ENCODE measurements at places on chromosomes 3 and 15.

DNA sequence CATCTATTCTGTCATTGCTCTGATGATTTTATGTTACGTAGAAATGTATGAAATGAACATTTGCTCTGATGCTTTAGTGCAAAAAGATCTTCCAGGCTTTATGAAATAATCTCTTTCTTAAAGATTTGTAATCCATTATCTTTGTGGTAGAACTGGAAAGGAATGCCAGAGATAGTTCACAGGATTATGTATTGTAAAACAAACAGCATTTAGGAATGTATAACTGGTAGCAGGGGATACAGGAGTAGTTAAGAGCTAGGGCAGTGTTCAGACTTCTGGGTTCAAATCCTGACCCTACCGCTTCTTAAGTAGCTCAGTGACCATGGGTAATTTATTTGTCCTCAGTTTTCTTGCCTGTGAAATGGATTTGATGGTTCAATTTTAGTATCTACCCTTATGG lies 429.8 kb upstream of the TPM1 start:
- no peak for DNase-seq

DNA sequence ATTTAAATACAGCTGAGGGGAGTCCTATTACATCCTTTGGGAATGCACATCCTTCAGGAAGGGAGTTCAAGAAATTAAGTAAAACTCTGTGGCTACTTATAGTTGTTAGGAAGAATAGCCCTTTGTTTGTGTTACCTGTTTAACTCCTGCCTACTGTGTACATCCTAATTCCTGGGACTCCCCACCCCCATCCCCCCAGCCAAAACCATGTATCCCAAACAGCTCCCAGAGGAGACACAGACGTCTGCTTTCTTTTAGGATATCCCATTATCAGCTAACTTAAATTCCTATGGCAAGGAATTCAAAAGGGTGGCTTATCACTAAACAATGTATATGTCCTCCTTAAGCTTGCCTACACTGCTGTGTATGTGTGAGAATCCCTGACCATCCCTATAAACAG lies 581.7 kb downstream of the DIPK2A start:
- no peak for DNase-seq

DNA sequence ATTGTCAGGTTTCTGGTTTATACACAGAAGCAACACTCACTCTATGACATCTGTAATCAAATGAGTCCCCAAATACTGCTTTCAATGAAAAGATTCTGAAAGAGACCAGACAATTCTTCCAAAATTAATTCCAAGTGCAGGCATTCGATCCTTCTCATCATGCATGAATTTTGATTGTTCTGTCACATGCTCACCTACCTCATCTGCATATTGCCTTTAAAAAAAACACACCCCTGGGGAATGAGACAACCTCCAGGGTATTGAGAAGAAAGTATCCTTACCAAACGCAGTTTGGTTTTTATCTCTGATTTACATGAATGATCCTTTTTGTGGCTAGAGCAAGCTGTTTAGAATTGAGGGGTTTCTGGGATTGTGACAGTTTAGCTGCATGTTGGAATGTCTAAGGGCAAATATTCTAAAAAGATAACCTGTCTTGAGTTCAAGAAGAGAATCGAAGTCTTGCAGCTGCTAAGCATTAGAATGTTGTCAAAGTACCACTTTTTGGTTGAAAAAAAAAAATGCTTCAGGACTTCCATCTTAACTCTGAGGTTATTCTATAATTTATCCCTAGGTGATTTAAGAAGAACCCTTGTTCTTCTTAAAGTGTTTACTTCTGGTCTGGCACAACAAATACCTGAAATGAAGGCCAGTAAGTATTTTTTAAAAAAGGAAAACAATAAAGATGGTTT lies 653.1 kb downstream of the RBMS3 start:
- no peak for DNase-seq

DNA sequence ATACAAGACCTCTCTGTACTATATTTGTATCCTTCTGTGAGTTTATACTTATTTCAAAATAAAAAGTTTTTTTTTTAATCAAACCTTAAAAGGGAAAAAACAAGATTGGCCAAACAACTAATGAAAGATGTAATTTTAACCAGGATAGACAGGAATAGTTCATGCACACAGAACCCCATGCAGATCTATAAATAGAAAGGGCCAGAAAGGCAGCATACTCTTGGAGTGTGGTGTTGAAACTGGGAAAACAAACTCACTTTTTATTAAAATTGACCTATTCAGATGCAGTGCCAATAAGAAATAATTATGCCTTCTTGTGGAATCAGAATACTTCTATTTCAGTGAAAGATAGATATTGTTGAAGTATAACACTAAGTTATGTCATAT lies 204.6 kb downstream of the PLCL2 start:
- DNase-seq = no peak

- no peak for DNase-seq
Observed at GRCh38 chr3:183094711-183095110, 4.6 kb downstream of the MCCC1 start.

DNA sequence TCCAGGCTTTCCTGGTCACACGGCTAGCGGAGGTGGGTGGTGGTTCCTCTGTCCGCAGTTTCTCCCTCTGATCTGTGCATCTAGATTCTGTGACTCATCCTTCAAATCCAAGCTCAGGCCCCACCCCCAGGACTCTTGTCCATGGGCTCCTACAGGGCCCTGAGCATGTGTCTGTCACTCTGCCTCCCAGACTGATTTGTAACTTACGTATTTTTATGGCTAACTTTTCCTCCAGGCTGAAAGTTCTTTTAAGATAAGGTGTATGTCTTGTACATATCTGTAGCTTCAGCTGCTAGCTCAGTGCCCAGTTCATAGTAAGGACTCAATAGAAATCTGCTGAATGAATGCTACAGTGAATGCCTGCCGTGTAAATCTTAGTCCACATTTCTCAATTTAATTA lies 8.0 kb downstream of the ESYT3 start:
- no peak for DNase-seq

DNA sequence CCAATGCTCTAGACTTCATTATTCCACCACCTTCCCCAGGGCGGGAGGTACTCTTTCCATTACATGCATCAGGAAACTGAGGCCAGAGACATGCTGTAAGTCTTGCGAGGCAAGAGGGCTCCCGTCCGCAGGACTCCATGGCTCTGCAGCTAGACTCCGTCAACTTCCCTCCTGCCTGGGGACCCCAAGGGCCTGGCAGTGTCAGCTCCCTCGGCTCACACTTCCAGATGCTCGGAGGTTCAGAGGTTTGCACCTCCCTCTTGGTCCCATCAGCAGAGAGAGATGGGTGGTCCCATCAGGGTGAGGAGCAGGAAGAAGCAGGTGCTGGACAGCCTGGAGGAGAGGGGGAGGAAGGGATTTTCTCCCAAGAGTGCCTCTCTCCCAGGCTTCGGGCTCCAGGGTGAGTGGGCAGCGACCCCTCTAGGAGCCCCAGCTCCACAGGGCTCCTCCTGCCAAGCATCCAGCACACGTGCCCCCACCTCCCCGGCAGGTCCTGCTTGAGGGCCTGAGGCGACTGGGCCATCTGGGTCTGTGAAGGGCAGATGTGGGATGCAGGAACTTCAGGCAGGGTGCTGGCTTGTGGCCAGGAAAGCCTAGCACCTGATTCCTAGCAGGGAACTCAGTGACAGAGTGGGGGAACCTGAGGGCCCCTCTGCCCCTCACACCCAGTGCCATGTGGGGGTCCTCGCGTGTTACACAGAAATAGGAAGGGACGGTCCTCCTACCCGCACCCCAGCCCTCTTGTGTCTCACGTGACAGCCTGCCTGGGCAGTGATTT lies 9.3 kb downstream of the PAK6 start:
- no peak for DNase-seq

DNA sequence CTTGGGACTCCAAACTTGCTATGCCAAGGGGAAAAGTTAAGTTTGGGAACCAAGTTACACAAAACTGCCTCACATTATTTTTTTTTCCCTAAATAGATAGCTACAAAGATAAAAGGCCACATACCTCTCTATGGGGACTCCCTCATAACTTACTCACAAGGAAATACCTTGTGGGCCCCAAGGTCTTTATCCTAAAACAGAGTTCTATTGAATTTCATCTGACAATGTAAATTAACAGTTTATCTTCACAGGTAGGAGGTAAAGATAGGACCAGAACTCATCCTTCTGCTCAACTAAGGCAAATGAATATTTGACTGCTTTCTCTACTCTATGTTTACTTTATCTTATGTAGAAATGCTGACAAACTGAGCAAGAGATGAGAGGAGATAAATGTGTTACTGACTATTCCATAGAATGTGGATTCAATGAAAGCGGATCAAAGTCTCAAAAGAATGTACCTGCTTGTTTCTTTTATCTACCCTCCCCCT lies 1278.0 kb downstream of the OTOL1 start:
- no peak for DNase-seq

GRCh38 chr3:126380011-126380768 lies 14.5 kb upstream of the CFAP100 start:
- DNase-seq = no peak

- DNase-seq = peak; percentile 88
Observed at GRCh38 chr15:89002281-89002761, 85.9 kb upstream of the ABHD2 start.

- DNase-seq = peak; percentile 48
Observed at GRCh38 chr15:94670438-94671034, 439.2 kb downstream of the MCTP2 start.

DNA sequence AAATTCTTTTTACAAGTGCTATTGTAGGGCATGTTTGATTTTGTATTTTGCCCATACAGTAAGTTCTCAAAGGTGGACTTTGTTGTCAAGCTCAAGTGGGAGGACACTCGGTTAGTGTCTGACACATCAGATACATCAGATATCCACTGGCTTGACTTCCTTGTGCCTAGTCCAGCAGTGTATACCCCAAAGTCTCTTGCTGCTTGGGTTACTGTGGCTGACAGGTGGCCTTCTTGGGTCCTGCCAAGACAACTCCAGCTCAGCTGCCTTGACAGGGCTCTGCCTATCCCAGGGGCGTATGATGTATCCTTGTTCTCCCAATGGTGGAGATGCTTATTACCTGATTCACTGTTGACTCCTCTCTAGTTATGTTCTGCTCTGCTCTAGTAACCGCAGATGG lies 214.9 kb downstream of the CBLB start:
- no peak for DNase-seq

- no peak for DNase-seq
Observed at GRCh38 chr3:98874602-98875249, 26.8 kb downstream of the DCBLD2 start.

DNA sequence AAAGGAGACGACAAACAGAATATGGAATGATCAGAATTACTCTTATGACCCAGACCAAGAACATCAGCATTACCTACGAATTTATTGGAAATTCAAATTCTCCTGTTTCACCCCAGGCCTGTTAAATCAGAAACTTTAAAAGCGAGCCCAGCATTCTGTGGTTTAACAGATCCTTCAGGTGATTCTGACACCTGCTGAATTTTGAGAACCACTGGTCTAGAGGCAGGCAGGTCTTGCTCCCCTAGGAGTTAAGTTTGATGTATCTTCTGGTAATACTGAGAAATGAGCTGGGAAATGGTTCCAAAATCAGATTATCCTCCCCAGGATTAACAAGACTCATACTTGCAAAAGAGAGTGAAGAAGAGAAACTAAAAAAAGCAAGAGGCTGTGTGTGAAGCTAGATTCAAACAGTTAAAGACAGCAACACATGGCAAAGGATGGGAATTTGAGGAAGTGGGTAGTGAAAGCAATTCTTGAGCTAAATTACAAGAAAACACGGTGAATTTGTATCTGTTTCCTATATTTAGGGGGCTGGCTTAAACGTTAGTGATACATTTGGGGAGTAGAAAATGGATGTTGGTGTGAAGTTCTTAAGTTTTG lies 66.0 kb downstream of the FLNB start:
- DNase-seq = no peak
